CD4-positive, alpha-beta T cell treated with Interleukin-1 beta for 1 hour (primary cell): ENCODE measurements at places on chromosomes 3 and 15.

DNA sequence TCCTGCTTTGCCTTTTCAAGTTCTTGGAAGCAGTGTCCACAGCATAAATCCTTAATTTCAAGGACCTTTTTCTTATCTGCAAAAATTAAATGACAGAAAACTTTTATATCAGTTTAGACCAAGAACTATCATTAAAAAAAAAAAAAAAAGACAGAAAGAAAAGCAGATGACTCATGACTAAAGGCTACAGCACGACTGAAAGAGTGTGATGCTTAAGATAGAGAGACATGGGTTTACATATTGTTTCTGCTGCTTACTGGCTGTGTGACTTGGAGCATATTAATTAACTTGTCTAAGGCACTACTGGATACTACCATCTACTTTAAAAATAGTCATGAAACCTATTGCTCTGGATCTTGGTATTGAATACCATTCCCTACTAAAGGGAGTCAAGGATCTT, 62.3 kb downstream of the CEP152 start:
- no peak for DNase-seq

- DNase-seq: no peak
Observed at GRCh38 chr15:25955628-25956027, 92.5 kb upstream of the ATP10A start.

DNA sequence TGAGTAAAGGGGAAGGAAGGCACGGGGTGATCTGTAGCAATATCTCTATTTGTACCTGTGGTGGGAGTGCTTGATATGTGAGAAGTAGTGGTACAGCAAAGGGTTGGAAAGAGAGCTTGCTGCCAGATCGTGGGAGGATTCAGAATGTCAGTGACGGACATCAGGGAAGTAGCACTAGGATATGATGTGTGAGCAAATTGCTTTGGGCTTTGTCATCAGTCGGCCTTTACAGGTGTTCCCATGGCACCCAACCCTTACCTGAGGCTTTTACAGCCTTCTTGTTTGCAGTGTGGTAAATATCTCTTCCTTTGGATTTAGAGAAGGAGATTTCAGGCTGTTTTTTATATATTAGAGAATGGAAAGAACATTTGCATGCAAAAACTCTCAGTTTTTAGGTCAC, 29.8 kb downstream of the IL1RAP start:
- no peak for DNase-seq

GRCh38 chr15:48643776-48644466, 1.6 kb downstream of the FBN1 start:
- no peak for DNase-seq

DNA sequence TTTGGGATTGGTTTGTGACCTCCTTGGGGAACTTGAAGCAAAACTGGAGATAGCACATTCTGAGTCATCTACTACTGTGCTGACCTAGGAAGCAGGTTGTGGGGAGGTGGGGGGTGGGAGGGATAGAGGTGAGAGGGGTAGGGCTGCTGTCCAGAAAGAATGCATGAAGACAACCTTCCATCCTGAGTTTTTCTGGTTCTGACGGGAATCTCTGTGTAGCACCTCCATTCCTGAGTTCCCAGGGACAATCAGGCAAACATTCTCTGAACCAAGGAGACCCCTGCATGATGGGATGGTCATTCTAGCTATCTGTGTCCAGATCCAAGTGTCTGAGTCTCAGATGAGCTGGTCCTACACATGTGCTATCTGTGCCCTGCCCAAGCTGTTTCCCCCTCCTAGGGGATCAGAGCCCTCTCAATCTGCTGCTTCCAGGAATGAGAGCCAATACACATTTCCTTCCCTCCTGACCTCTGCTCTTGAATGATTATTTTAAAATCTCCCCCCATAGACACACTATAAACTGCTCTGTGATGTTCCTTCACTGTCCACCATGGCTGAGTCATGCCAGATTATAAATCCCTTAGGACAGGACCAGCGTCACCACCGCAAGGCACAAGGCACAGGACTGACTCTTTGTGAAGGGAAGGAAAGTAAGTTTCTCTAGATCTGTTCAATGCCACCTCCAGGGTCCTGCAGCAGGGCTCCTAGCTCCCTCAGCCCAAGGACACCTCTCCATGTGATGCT, 2.2 kb upstream of the CD276 start:
- no peak for DNase-seq

DNA sequence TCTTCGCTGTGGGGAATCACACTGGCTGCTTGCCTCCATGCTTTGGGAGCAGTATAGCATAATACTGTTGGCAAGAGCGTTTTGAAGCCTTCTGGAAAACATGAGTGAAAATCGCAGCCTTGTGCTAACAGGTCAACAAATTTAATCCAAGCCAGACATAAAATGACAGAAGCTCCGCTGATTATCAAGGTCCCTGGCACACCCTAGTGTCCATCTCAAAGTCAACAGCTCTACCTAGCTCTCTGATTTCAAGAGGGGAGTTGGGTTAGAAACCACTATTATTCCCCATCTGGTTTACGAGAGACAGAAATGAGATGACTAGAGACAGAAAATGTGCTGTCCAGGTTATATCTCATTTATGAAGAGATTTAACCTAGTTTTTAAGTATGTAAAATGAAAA, 73.6 kb upstream of the MDFIC2 start:
- DNase-seq: no peak

GRCh38 chr3:146172586-146172985, 11.6 kb upstream of the PLOD2 start:
- no peak for DNase-seq

DNA sequence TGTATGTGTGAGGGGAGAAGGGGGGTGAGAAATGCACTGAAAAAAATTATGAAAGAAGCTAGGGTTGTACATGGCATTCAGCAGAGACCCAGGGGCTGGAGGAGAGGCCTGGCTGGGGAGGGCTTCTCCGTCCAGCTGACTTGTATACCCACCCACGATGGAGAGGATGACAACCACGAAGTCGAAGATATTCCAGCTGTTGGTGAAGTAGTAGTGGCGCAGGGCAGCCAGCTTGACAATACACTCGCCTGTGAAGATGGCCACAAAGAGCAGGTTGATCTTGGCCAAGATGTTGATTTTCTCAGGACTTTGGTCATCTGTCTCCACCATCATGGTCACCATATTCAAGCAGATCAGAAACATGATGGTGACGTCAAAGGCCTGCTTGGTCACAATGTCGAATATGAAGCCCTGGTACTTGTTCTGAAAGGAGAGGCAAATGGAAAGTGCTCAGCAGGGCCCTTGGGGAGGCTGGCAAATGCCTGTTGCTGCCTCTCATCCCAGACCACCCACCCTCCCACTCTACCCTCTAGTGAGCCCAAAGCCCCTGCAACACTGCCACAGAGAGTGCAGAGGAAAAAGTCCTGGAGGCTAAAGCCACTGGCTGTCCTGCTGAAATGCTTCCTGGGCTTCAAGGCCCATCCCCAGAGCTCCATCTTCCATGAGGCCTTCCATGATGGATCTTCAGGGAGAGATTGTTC, 58.1 kb downstream of the EXOG start:
- DNase-seq: no peak

DNA sequence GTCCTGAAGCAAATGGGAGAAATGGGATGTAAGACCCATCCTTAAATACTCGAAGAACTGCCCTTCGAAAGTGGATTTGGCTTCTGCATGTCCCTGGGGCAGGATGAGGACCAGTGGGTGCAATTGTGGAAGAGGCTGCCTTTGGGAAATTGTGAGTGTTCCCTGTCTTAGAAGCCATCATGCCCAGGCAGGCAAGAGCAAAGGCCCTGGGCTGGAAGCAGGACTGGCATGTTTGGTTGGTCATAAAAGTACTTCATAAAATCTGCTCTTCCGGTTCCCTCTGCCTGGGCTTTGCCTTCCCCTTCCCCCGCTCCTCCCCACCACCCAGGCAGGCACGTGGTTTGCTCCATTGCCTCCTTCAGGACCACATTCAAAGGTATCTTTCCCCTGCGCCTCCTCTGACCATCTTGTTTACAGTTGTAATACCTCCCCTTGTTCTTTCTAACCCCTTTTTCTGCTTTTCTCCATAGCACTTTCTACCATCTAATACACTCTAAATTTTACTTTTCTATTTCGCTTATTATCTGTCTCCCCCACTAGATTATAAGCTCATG, 8.3 kb downstream of the MINAR1 start:
- no peak for DNase-seq

DNA sequence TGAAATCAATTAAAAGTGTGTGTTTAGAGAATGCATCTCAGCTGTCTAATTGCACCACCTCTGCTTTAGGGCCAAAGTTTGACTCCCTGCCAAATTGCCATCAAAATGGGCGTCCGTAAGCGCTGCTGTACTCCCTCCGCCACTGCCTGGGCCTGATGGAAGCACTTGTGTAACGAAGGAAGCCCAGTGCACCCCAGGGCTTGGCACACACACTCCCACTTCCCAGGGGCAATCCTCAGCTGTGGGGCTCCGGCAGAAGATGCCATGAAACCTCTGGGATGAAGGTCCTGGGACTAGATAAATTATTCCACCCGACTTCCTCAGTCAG, 137.8 kb downstream of the RORA start:
- no peak for DNase-seq

- no peak for DNase-seq
Observed at GRCh38 chr3:99764377-99764776, 53.3 kb upstream of the CMSS1 start.
